ENCODE measurements at places on chromosomes 7 and 10. TPM values are rescaled to one million over a fixed set of nuclear protein-coding genes. Genes with fewer than 3 reads are reported as not detected.
A peak's percentile ranks its signal among the peaks of the same experiment; 100 is the strongest.

DNA sequence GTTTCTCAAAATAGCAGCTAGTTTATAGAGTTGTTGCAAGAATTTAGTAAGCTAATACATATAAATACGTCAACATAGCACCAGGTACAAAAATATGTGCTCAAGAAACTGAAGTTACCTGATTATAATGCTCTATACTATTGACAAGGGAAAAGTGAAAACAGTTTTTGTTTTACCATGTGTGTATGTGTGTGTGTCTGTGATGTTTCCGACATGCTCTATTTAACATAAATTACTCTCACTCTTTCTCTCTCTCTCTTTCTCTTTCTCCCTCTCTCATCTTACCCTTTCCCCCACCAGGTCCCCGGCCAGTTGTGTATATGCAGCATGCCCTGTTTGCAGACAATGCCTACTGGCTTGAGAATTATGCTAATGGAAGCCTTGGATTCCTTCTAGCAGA is 4.3 kb downstream of the LIPN start:
- no peak for DNase-seq

The AEBP1 gene
- 1.2 TPM for total RNA-seq

The TMEM139 gene
- 0.29 TPM for total RNA-seq

- no peak for DNase-seq
Observed at GRCh38 chr10:21406595-21407193, 118.8 kb downstream of the SKIDA1 start.

The P4HA1 gene
- 134 TPM for total RNA-seq

The IFIT1 gene
- total RNA-seq, result 49.0 TPM

GRCh38 chr7:33418251-33418701 is 288.9 kb downstream of the BBS9 start:
- DNase-seq, result peak; percentile 95

GRCh38 chr7:111990643-111991042 is 215.6 kb downstream of the DOCK4 start:
- no peak for DNase-seq

DNA sequence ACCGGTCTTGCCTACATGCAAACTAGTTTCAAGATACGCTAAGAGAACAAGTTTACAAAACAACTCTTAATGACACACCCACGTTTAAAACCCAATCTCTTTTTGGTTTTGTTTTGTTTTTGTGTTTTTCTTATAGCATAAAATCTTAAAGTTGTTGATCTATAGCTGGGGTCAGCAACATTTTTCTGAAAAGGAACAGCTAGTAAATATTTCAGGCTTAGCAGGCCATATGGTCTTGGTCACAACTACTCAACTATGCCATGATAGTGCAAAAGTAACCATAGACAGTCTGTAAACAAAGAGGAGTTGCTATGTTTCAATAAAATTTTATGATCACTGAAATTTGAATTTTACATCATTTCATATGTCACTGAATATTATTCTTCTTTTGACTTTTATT is 327.4 kb downstream of the AGMO start:
- no peak for DNase-seq

DNA sequence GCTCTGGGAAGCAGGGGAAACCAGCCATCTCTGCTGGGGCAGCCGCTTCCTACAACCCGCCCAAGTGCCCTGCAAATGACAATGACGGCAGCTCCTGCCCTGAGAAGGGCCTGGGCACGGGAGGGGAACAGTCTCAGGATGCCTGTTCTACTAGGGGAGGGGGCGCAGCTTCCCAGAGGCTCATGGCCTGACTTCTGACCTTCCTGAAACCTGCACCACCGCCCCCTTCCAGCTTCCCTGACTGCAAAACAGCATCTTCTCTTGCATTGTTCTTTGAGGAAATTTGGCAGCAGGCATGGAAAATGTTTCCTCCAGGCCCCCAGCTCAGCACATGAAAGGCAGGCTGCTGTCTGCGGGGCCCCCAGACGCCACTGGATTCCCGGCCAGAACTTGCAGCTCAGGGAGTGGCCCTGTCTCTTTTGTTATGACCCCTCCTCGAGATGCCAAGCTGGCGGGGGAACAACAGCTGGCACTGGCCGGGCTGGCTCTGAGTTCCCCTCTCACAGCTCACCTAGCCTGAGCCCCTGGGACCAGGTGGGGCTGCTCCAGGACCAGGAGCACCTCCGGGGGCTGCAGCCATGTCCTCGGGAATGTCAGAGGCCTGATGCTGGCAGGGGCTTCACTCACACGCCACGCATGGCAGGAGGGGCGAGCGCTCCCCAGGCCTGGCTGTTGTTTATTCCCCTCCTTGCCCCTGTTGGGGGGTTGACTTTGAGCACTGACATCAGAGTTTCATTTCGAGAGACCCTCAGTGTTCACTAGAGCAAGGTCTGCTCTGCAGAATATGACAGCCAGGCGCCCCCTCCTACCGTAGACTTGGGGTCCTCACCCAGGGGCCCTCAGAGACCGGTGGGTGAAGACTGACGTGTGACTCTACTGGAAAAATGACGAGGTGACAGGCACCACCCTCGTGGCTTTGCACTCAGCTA is 62.7 kb downstream of the CALML3 start:
- DNase-seq, result no peak

The AKR1C2 gene
- 33.3 TPM for total RNA-seq

The C10orf67 gene
- not detected for total RNA-seq

DNA sequence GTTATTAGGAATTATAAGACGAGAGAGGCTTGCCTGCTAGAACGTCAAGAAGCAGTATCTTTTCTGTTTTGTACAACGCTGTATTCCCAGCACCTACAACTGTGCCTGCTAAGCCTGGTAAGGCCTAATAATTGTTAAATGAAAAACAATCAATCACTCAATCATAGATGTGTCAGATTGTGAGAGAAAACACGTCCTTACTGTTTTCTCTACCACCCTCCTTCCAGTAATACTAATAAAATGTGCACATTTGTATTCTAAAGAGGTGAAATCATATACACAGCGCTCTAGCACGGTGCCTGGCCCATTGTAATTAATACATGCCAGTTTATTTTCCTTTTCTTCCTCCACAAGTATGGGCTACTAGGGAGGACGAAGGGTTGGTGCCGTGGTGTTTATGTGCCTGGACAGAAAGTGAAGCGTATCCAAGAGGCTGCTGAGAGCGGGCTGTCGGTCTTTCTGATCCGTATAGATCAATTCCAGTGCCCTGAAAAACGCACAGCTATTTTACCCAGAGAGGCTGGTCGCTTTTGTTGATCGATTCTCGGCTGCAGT is 1.5 kb upstream of the AUTS2 start:
- DNase-seq, result no peak

DNA sequence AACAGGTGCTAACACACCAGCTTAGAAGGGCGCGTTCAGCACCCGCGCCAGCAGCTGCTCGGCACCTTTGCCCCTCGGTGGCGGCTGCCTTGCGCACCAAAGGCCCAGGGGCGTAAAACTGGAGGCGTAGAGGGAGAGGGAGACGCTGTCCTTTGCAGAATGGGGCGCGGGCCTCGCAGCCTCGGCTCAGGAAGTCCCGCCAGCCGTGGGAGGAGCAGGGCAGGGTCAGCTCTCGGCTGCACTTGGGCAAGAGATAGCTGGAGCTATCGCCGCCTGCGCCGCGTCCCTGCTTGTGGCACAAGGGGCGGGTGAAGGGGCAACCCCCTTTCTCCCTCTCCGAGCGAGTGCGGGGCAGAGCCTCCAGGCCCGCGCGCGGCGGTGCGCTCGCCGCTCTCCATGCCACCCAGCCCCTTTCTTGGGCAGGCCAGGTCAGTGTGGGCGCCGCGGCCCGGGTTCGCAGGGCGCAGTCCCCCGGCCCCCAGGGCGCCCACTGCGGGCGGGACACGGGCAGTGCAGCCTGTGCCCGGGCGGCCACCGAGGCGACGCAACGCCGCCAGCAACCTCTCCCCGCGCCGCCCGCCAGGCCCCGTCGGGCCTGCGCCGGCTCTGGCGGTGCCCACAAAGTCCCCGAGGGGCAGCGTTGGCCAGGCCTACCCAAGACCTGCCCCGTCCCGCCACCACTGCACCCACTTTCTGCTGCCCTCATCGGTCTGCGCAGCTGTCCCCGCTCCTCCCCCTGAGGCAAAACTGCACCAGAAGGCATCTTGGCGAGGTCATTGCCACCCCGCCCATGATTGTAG is 4.1 kb downstream of the NEUROD6 start:
- DNase-seq, result no peak

DNA sequence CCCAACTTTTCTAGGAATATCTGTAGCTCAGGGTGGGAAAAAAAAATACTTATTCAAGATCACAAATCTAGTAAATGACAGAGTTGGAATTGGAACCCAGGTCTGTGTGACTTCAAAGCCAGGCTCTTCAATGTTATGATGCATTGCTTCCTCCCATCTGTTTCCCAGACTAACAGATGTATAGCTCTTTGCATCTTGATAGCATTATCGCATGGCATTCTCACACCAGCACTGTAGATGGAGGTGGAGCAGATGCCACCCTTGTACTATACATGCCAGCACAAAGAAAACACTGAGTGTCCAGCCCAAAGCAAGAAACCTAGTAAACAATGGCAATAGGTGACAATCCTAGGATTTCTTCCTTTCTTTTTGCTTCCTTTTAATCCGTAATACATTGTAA is 497.3 kb downstream of the NEBL start:
- no peak for DNase-seq

- no peak for DNase-seq
Observed at GRCh38 chr7:158467562-158467961, 120.1 kb downstream of the PTPRN2 start.

The ZNF804B gene
- not detected for total RNA-seq

- DNase-seq, result peak; percentile 3
Observed at GRCh38 chr10:17290226-17290625, 62.2 kb downstream of the VIM start.

- DNase-seq, result no peak
Observed at GRCh38 chr10:71339796-71340589, 20.9 kb downstream of the SLC29A3 start.

DNA sequence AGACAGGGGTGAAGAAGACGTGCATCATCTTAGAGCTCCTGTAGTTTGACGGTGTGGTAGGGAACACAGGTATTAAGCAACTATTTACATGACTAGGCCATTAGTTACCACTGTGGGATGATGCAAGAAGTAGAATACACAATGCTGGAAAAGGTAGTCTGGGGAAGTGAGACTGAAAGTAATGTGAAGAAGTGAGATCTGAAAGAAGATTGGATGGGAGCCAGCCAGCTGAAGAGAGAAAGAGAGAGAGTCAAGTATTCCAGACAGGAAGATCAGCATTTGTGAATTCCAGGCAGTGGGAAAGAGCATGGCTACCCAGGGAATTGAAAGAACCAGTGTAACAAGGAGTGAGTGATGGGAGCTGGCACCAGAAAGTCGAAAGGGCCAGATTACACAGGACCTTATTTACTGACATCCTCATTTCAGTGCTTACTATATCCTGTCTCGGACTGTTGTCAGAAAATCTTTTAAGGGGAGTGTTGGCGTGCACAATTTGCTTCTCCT is 4.0 kb upstream of the CFAP58 start:
- DNase-seq, result no peak

- no peak for DNase-seq
Observed at GRCh38 chr10:113476191-113476590, 76.7 kb upstream of the HABP2 start.

DNA sequence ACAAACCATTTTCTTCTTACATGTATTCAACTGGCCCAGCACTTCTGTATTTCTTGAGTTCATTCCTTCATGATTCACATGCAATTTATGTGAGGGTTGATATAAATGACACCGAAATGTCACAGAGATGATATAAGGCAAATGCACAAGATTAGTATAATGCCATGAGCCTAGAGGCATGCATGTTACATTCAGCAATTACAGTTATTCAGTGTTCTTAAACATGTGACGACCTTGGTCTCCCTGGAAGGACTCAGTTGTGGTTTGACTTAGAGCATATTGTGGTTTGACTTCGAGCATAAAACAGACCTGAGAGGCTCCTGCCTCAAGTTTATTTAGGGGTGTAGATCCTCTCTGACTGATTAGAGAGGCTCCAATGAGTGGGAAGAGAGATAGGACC is 752.1 kb upstream of the POM121L12 start:
- peak; percentile 15 for DNase-seq

- no peak for DNase-seq
Observed at GRCh38 chr7:90791596-90791995, 195.5 kb downstream of the CDK14 start.

DNA sequence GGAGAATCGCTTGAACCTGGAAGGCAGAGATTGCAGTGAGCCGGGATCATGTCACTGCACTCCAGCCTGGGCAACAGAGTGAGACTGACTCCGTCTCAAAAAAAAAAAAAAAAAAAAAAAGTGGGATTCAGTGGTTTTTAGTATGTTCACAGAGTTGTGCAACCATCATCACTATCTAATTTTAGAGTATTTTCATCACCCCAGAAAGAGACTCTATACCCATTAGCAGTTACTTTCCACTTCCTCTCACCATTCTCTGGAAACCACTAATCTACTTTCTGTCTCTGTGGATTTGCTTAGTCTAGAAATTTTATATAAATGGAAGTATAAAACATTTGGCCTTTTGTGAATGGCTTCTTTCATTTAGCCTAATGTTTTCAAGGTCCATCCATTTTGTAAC is 113.4 kb downstream of the ST7 start:
- no peak for DNase-seq

- DNase-seq, result no peak
Observed at GRCh38 chr10:83881661-83882060, 257.6 kb upstream of the GHITM start.

DNA sequence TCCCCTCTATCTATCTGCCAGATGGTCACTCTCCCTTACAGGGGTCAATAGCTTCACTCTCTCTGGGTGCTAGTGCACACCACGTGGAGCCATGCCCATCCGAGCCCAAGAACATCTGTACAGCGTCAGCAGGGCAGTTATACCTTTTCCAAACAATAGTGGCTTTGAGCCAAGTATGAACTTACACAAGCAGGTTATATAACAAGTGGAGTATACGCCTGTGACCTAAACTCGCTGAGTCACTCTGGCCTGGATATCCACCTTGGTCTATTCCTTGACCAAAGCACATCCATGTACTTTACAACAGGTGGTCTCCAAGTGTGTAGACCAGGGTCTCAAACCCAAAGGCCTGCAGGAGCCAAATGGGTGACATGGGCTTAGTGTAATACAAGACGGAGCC is 20.3 kb downstream of the PLAC9 start:
- DNase-seq, result no peak

GRCh38 chr10:12782537-12782936 is 219.0 kb downstream of the CCDC3 start:
- peak; percentile 42 for DNase-seq

DNA sequence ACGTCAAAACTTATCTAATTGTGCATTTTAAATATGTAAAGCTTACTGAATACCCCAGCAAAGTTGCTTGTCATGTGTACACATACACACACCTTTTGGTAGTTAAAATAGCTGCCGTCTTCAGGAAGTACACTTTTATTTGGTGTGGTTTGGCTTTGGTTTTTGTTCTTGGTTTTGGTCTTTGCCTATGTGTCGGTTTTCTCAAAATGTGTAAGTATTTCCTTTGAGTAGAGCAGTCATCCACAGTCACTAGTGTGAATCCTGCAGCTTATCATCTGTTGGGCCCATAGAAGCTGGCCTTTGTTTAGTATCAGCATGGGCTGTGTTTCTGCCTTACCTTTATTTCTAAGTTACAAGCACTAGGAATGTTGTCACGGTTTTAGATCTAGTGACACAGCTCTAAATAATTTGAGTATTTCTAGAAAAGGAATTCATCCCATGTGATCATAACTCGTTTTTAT is 35.3 kb downstream of the NET1 start:
- DNase-seq, result no peak

GRCh38 chr10:109886781-109887140 is 36.5 kb downstream of the XPNPEP1 start:
- DNase-seq, result peak; percentile 63

- no peak for DNase-seq
Observed at GRCh38 chr10:53978301-53978700, 822.7 kb downstream of the PCDH15 start.

The TDRD1 gene
- total RNA-seq, result 0.51 TPM

- peak; percentile 47 for DNase-seq
Observed at GRCh38 chr10:116972131-116972530, 32.9 kb downstream of the SHTN1 start.

GRCh38 chr10:90871279-90871765 is 452 bp upstream of the RPP30 start:
- peak; percentile 86 for DNase-seq
